ENCODE measurements at places on chromosomes 16 and 17.

- DNase-seq: no peak
- H3K27me3 ChIP-seq: peaks cover 1% of the 10 kb centered on the region
- H3K4me1 ChIP-seq: no peaks in the 10 kb centered on the region
- no peak overlapping the region for H3K27ac ChIP-seq
- H3K4me3 ChIP-seq: no peak overlapping the region
These were observed 15.7 kb downstream of the RBL2 start for GRCh38 chr16:53449816-53450517.

GRCh38 chr17:74697515-74697914 is 15.2 kb downstream of the CD300LF start:
- H3K4me1 ChIP-seq: no peaks in the 10 kb centered on the region
- peaks cover 10% of the 10 kb centered on the region for H3K36me3 ChIP-seq
- H3K27ac ChIP-seq: no peak overlapping the region
- peaks cover 8% of the 10 kb centered on the region for H3K27me3 ChIP-seq

DNA sequence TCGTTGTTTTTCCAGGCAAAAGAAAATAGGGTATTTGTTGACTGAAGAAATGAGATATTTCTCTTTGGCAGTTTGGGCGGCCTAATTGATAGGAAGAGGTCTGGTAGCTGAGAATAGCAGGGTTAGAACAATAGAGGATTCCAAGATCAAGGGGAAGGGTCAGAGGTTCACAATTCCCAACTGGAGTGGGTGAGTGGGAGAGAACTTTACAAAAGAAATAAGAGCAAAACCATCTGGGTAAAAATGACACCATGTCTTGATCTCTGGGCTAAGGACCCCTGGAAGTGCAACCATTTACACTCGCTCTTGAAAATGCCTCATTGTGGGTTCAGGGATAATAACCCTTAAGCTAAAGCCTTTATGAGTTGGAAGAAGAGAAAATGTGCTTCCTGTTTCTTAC is 180.5 kb downstream of the CDH13 start:
- peaks cover 4% of the 10 kb centered on the region for H3K36me3 ChIP-seq
- no peak overlapping the region for H3K27ac ChIP-seq
- DNase-seq: no peak
- H3K4me3 ChIP-seq: no peak overlapping the region
- peaks cover 2% of the 10 kb centered on the region for H3K27me3 ChIP-seq

- peaks cover 7% of the 10 kb centered on the region for H3K27me3 ChIP-seq
- H3K27ac ChIP-seq: no peak overlapping the region
- no peaks in the 10 kb centered on the region for H3K36me3 ChIP-seq
- H3K4me3 ChIP-seq: no peak overlapping the region
These were observed 7.9 kb upstream of the LLGL1 start for GRCh38 chr17:18217412-18218015.

- peaks cover 66% of the 10 kb centered on the region for H3K4me1 ChIP-seq
- H3K27me3 ChIP-seq: peaks cover 21% of the 10 kb centered on the region
- H3K36me3 ChIP-seq: no peaks in the 10 kb centered on the region
- H3K27ac ChIP-seq: peak overlapping the region; percentile 96
- H3K4me3 ChIP-seq: peak overlapping the region; percentile 80
These were observed 5.3 kb downstream of the ANKRD11 start for GRCh38 chr16:89484923-89485679.

DNA sequence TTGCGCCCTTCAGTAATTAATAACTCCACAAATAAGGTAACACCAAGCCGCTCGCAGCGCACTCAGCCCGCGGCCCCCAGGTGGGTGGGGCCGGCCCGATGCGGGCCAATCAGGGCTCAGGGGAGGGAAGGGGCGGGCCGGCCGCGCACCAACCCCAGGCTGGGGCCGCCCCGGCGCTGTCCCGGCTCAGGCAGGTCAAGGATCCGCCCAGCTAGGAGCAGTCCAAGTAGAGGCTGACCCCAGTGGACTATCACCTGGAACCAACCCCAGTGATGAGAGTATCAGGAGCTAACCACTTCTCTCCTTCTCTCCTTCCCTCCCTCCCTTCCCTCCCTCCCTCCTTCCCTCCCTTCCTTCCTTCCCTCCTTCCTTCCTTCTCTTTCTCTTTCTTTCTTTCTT is 110.8 kb downstream of the C16orf78 start:
- H3K4me3 ChIP-seq: no peak overlapping the region
- H3K27ac ChIP-seq: no peak overlapping the region
- no peaks in the 10 kb centered on the region for H3K4me1 ChIP-seq
- DNase-seq: peak; percentile 66

DNA sequence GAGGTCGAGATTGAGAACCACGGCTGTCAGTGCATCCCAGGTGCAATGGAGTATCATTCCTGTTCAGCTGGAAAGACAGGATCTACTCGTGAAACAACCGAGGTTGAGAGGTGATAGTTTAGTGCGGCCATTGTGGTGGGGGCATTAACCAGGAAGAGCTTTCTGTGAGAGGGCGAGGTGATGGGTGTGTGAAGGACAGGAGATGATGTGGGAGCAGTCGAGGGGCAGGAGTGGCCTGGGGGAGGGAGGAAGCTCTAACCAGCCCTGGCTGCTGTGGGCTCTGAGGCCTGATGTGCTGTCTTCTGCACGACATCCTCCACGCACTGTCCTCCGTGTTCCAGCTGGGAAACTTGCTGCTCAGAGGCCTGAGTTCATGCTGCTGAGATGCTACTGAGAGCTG is 22.0 kb downstream of the GOSR2 start:
- H3K27me3 ChIP-seq: peaks cover 19% of the 10 kb centered on the region
- peaks cover 8% of the 10 kb centered on the region for H3K4me1 ChIP-seq
- no peaks in the 10 kb centered on the region for H3K36me3 ChIP-seq
- no peak overlapping the region for H3K4me3 ChIP-seq
- DNase-seq: no peak
- no peak overlapping the region for H3K27ac ChIP-seq

DNA sequence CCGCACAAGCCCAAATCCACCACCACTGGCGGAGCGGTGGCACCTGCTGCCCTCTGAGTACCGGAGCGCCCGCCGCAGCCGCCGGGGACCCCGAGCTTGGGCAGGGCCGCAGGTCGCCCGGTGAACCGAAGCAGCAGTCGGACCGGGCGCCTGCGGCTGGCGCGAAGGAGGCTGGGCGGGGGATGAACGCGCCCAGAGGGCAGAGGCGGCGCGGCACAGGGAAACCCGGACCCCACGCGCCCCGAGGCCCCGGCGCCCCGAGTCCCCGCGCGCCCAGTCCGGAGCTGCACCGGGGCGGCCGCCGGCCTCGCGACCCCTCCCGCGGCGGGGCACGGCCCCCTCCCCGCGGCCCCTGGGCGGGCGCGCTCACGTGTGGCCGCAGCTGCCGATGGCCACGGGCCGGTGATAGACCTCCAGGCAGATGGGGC is 393 bp downstream of the RNF166 start:
- peak overlapping the region; percentile 88 for H3K4me3 ChIP-seq
- peaks cover 3% of the 10 kb centered on the region for H3K27me3 ChIP-seq
- H3K4me1 ChIP-seq: peaks cover 8% of the 10 kb centered on the region
- no peaks in the 10 kb centered on the region for H3K36me3 ChIP-seq
- no peak for DNase-seq

DNA sequence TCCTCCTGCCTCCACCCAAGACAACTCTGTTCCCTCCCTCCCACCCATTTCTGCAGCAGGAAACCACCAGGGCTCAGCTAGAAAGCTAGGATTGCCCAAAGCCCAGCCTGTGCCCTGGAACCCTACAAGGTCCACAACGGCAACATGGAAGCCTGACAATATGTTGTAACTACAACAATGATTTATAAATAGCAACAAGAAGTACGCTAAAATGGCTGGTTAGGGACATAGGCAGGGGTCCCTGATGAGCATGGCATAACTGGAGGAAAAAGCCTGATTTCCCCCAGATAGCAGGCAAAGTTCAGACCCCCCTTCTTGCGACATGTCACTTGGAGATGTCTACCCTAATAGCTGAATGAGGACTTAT is 6.6 kb downstream of the ST3GAL2 start:
- peaks cover 6% of the 10 kb centered on the region for H3K36me3 ChIP-seq
- peaks cover 28% of the 10 kb centered on the region for H3K27me3 ChIP-seq
- peaks cover 64% of the 10 kb centered on the region for H3K4me1 ChIP-seq
- H3K27ac ChIP-seq: peak overlapping the region; percentile 80
- peak overlapping the region; percentile 84 for H3K4me3 ChIP-seq

GRCh38 chr17:44708401-44709263 is at the start of gene DBF4B:
TSS of gene DBF4B (plus strand) at chr17:44708665. CDS start at chr17:44708821, 156 bp downstream.
- H3K4me3 ChIP-seq: no peak within 1 kb of the TSS
- H3K27me3 ChIP-seq: no peaks in the 10 kb centered on the region
- no peaks in the 10 kb centered on the region for H3K36me3 ChIP-seq
- peak; percentile 80 for DNase-seq
- no peak within 1 kb of the TSS for H3K27ac ChIP-seq
- no peaks in the 10 kb centered on the region for H3K4me1 ChIP-seq

DNA sequence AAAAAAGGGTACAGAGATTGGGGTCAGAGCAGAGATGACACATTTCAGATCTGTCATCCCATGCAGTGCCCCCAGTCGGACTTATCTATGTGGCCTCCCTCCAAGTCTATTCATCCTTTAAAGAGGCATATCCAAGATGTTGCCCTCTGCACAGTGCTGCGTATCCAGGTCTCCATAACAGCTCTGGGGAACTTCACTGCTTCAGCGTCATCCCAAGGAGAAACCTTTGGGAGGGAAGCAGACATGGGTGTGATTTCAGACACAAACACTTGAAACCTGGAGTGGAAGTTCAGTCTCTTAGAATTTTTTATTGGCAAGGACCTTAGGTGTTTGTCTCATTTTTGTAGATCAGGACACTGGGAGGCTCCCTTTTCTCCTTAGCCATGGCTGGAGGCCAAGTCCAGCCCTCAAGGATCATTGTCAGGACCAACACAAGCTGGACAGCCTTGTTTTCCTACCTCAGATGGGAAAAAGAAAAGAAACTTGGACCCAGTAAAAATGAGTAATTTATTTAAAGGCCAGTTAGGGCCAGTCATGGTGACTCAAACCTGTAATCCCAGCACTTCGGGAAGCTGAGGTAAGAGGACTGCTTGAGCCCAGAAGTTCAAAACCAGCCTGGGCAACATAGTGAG is 23.9 kb upstream of the NLK start:
- DNase-seq: no peak
- no peak overlapping the region for H3K27ac ChIP-seq
- no peaks in the 10 kb centered on the region for H3K4me1 ChIP-seq
- peaks cover 3% of the 10 kb centered on the region for H3K36me3 ChIP-seq
- H3K27me3 ChIP-seq: no peaks in the 10 kb centered on the region

DNA sequence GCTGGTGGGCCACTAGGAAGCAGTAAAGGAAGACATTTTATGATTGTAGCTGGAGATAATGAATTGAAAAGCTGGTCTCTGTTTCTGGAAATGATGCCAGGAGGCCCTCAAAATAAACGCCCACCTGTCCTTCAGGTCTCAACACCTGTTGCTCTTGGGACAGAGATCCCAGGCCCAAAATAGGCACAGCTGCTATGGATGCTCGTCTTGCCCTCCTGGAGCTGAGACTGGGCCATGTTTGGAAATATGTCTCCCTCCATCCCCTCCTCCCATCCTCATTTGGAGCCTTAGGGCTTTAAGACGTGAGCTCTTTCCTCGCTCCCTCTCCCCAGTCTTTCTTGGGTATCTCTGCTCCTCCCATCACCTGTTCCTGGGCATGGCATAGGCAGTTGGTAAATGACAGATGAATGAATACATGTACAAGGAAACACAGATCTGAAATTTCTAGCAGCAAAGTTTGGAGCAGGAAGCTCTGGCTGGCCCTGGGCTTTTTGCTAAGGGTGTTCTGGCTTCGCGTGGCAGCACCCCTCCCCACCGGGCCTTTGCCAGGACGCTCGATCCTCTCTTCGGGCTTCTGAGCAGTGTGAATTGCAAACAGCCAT is 33.3 kb downstream of the MYH3 start:
- H3K27me3 ChIP-seq: peaks cover 5% of the 10 kb centered on the region
- H3K4me1 ChIP-seq: no peaks in the 10 kb centered on the region
- no peak overlapping the region for H3K4me3 ChIP-seq
- H3K36me3 ChIP-seq: no peaks in the 10 kb centered on the region
- DNase-seq: no peak

- DNase-seq: no peak
- H3K27me3 ChIP-seq: peaks cover 2% of the 10 kb centered on the region
- H3K4me1 ChIP-seq: no peaks in the 10 kb centered on the region
- no peak overlapping the region for H3K27ac ChIP-seq
- H3K36me3 ChIP-seq: no peaks in the 10 kb centered on the region
These were observed 1200.0 kb downstream of the CDH11 start for GRCh38 chr16:63921737-63922295.

DNA sequence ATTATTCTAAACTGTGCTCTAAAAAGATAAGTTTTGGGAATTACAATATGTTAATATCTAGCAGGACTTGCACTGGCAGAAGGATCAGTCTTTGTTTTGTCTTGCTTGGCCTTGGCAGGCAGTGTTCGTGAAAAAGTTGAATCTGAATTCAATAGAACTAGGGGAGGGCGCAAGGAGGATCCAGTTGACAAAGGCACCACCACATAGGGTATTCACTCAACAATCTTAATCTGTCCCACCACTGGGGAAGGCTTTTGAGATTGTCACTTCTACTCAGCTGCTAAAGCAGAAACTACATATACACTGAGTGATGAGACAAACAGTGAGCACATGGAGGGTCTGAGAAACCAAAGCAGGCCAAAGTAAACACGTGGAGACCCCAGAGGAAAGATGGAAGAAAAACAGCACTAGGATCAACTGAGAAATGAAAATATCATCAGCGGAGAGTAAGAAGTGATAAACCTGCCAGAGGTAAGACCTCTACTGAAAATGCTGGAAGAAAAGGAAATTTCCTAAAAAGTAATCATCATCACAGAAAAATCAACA is 2.4 kb downstream of the AMFR start:
- H3K27ac ChIP-seq: no peak overlapping the region
- H3K4me1 ChIP-seq: peaks cover 21% of the 10 kb centered on the region
- peaks cover 2% of the 10 kb centered on the region for H3K27me3 ChIP-seq
- peak overlapping the region; percentile 58 for H3K4me3 ChIP-seq
- no peak for DNase-seq
- H3K36me3 ChIP-seq: no peaks in the 10 kb centered on the region

- peaks cover 4% of the 10 kb centered on the region for H3K27me3 ChIP-seq
- H3K36me3 ChIP-seq: no peaks in the 10 kb centered on the region
- H3K27ac ChIP-seq: peak overlapping the region; percentile 67
- DNase-seq: no peak
- H3K4me3 ChIP-seq: no peak overlapping the region
These were observed 29.0 kb downstream of the SMYD4 start for GRCh38 chr17:1800712-1801111.

DNA sequence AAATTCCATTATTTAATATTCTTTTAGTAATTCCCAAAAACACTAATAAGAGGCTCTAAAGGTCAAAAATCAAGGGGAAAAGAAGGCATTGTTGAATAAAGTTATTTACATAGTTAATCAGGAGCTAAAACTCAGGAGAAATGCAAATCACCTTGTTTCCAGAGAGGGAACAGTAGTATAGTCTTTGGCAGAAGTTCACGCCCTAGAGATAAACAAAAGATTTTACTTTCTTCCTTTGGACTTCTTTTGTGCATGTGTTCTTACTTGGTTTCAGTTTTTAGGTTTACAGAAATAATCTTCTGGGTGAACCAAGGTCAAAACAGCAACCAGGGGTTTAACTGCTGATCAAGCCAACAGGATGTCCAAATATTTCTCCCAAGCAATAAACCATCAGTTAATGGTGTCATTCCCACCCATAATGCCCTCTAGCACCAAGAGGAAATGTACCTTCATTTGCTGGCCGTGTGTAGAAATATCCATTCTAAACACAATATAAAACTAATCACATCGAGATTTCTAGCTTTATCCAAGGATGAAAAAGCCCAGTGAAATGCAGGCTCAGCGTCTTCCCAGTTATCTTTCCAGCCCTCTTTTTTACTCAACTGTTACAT is 518.8 kb upstream of the SOX9 start:
- no peaks in the 10 kb centered on the region for H3K4me1 ChIP-seq
- no peak overlapping the region for H3K4me3 ChIP-seq
- no peaks in the 10 kb centered on the region for H3K27me3 ChIP-seq
- no peaks in the 10 kb centered on the region for H3K36me3 ChIP-seq
- DNase-seq: no peak

Data from glutamatergic neuron (in vitro differentiated cells).